ENCODE measurements at places on chromosomes 13 and 19.

DNA sequence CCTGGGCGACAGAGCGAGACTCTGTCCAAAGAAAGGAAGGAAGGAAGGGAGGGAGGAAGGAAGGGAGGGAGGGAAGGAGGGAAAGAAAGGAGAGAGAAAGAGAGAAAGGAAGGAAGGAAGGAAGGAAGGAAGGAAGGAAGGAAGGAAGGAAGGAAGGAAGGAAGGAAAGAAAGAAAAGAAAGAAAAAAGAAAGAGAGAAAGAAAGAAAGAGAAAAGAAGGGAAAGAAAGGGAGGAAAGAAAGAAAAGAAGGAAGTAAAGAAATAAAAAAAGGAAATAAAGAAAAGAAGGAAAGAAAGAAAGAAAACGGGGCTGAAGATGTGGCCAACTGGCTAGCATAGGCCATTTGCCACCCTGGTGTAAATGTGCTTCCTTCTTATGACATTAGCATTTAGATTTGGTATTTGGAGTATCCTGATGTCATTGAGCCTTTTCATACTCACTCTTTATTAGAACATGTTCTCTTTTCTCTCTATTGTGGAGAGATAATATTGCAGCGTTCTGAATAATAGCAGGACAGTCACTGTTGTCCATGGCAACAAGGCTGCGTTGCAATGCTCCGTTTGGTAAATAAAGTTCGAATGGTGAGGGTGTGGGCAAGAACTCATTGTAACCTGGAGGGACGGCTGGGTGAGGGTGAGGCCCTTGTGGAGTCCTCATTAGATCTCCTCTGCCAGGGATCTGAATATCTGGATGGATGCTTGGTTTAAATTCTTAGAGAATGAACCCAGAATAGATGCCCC lies 173.9 kb upstream of the UBL3 start:
- no peak for DNase-seq

DNA sequence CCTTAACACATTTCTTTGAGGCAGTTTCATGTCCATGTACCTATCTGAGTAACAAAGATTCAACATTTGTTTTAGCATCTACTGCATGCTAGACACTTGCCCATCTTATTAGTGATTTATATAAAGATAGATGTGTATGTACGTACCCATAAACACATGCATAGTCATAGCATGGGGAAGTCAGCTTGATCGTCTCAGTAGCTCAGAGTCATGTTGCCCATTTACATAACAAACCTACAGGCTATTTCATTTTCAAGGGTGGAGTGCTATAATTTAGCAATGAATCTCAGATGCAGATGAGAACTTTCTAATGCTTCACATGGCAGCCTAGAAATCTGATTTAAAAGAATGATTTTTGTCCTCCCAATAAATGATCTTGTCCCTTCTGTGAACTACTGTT lies 23.5 kb downstream of the FLT1 start:
- DNase-seq = no peak

DNA sequence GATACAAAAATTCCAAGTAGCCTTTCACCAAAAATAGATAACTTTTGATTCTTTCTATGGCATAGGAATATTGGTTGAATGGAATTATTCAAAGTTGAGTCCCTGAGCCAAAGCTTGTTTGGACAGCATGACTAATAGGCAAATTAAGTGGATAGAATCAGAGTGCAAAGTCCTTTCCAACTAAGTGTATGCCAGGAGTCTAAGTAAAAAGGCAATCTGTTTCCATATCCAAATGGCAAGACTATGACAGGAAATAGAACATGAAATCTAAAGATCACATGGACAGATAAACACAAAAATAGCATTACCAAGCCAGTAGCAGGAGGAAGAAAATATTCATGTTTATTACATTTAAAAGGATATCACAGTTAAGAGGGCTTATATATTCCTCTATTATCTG lies 804.6 kb downstream of the SLITRK6 start:
- no peak for DNase-seq

GRCh38 chr19:16249826-16250404 lies 52.2 kb downstream of the AP1M1 start:
- no peak for DNase-seq

- DNase-seq = no peak
Measured at GRCh38 chr13:98779695-98780094, 27.2 kb upstream of the SLC15A1 start.

DNA sequence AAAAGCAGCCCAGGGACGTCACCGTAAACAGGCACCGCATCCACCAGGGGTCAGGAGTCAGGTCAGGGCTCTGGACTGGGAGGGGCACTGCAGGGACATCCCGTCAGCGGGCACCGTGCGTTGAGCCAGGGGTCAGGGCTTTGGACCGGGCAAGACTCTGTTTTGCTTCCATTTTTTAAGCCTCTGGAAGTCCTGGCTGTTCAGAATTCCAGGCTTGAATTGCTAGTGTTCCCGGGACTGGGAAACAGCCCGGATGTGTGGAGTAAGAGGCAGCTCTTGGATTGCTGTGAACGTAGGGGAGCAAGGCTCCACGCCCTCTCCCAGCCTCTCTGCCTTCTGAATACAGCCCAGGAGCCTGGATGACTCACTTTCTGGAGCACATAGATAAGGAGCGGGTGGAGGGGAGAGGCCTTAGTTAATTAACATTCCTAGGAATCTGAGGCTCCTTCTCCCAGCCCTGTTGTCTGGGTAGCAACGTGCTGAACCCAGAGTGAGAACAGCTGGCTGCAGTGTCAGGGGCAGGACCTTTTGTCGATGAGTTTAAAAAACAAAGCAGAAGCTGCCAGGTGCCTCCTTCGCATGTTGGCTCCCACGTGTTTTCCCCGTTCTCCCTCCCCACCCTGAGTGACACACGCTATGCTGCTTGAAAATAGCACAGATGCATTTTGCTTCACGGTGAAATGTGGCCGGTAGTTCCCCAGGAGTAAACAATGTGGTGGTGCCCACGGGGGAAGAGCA lies 21.9 kb downstream of the ATP11A start:
- DNase-seq = no peak

GRCh38 chr13:112587764-112588489 lies at the start of gene TUBGCP3:
Gene TUBGCP3, minus strand, starts transcription at chr13:112588153. Its CDS starts 173 bp downstream, at chr13:112587980.
- DNase-seq = peak; percentile 90

GRCh38 chr13:25683056-25683455 lies 311.3 kb downstream of the ATP8A2 start:
- DNase-seq = no peak

- no peak for DNase-seq
Measured at GRCh38 chr19:46907880-46908279, 47.1 kb downstream of the ARHGAP35 start.

GRCh38 chr13:47190696-47191305 lies 293.9 kb upstream of the HTR2A start:
- no peak for DNase-seq

- DNase-seq = no peak
Measured at GRCh38 chr13:102763741-102764140, 9.8 kb downstream of the TEX30 start.

- DNase-seq = no peak
Measured at GRCh38 chr13:111521691-111522229, 201.3 kb downstream of the TEX29 start.

GRCh38 chr19:54164369-54165068 lies 5.0 kb upstream of the LENG1 start:
- peak; percentile 64 for DNase-seq

DNA sequence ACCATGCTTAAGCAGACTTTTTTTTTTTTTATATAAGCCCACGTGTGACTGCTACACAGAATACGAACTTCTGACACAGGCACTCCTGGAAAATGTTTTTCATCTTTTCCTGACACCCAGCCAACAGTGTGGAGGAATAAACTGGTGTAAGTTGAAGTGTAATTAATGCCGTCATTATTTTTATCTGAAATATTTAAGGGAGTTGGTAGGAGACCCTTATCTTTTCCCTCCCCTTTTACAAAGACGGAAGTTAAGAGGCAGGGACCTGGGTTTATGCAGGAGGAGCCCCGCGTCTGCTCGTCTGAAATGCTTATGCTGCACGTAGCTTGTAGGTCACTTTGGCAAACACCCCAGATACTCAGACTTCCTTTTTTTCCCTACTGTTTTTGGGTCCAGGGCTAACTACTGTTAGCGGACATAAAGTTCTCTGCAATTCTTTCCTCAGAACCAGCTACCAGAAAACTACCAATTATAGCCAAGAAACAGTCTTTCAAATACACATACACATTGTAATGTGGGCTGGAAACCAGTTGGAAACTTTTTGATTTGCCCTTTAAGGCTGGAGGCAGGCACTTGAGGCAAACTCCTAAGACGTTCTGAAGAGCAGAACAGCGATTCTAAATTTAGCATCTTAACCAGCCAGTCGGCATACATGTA lies 50.8 kb downstream of the EFNB2 start:
- DNase-seq = no peak

DNA sequence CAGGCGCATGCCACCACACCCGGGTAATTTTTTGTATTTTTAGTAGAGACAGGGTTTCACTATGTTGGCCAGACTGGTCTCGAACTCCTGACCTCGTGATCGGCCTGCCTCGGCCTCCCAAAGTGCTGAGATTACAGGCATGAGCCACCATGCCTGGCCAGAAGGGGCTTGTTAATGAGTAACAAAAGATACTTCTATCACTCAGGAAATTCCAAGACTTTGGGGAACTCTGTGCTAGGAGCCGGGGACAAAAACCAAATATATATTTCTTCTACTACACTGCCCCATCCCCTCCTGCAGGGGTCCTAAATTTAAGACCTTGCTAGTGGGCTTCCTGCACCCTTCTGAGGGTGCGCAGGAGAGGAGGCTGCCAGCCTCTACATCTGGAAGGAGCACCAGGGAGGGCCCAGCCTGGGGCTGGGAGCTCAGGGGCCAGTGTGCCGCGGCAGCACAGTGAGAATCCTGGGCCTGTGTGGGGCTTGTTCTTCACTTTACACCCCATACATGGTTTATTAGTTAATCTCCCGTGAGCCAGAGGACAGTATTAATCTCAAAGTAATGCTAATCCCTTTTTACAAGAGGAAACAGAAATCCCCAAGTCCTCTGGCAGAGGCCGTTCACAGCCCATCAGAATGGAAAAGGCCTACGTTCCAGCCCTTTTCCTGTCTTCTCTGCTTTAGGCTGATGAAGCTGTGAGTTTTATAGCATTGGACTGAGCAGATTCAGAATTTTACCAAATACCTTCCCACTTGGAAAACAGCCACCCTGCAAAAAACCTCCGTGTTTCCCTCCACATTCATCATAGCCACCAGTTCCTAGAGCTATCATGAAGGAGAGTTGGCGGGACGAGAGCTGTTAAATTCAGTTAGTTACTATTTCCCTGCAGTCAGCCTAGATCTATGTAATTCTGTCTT lies 44.4 kb upstream of the NPAS1 start:
- no peak for DNase-seq

GRCh38 chr19:41619018-41619556 lies 7.8 kb downstream of the CEACAM4 start:
- no peak for DNase-seq

- peak; percentile 36 for DNase-seq
Measured at GRCh38 chr19:32404213-32404932, 1.2 kb upstream of the DPY19L3 start.

DNA sequence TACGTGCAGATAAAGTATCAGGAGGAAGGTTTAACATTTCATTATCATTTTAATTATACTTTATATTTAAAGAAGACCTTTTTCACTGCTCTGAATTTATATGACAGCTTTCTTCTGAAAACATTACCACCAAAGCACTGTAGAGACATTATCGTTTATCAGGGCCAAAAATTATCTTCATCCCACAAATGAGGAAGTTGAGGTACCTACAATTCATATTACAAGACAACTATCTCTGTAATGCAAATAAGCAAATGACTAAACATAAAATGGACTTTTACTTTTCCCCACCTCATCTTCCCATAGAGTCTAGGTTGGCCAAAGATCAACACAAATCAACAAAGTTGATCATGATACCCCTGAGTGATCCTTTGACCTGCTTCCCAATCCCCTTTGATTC lies 30.9 kb upstream of the SMAD9 start:
- DNase-seq = no peak

DNA sequence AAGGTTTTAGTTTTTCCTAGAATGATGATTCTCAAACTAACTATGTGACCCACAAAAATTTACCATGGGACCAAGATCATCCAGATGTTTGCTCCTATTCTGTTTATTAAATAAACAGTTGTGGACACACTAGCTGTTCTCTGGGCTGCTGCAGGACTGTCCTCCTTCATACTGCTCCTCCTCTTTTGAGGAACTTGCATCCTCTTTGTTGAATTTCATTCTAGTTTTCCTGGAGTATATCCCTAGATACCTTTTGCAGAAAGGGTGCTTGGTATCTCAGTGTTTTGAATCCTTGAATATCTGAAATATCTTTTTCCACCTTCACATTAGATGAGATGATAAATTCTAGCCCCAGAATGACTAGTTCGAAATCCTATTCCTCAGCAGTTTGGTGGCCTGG lies 24.1 kb downstream of the VASP start:
- no peak for DNase-seq

DNA sequence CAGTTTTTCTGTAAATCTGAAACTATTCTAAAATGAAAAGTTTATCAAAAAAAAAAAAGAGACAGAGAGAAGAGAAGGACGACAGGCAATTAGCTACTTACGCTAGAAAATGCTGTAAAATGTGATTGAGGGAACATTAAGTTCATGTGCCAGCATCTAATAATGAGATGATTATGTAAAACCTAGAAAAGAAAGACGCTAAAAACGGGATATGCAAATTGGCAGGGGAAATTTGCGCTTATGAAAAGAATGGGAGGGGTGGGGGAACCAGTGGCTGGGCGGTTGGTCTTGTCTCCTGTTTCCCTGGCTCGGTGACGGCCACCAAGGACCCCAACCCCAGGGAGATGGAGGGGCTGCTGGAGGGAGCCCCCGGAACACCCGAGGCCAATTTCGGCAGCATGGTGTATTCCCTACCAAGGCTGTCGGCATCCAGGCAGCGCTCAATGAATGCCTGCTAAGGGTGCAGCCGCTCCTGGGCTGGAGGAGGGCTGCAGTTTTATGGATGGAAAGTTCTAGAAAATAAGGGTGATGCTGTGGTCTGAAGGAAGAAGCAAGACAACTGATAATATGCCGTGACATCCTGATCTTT lies 34.2 kb downstream of the GNG7 start:
- no peak for DNase-seq

GRCh38 chr13:81917810-81918209 lies 1576.9 kb upstream of the SPRY2 start:
- no peak for DNase-seq

GRCh38 chr13:42498521-42498920 lies 75.4 kb upstream of the TNFSF11 start:
- DNase-seq = no peak

DNA sequence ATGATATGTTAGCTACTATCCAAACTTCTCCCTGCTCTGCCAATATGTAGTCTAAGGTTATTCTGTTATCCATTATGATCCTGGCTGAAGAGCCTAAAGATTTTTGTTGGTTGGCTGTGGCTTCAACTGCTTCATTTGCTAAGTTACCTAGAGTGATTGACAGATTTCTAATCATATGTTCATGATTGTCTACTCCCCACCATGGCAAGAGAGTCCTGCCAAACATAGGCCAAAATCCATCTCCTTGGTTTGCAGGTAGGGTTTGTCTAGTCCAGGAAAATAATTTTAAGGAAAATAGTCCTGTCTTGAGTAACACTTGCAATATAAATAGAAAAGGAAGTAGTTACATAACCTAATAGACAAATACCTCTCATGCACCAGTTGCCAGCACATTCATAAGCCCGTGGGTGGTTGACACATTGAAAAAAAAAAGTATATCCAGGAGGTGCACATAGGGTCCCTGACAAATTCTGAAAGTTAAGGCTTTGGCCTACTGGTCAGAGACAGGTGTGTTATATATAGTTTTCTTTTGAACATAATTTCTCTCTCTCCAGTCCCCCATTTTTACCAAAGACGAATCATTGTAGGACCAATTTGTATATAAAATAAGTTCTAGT lies 5.4 kb upstream of the CBY2 start:
- no peak for DNase-seq

GRCh38 chr13:70183041-70183440 lies 74.8 kb upstream of the KLHL1 start:
- no peak for DNase-seq
